Activated naive CD4-positive, alpha-beta T cell (primary cell): ENCODE measurements at places on chromosomes 6 and 20.

DNA sequence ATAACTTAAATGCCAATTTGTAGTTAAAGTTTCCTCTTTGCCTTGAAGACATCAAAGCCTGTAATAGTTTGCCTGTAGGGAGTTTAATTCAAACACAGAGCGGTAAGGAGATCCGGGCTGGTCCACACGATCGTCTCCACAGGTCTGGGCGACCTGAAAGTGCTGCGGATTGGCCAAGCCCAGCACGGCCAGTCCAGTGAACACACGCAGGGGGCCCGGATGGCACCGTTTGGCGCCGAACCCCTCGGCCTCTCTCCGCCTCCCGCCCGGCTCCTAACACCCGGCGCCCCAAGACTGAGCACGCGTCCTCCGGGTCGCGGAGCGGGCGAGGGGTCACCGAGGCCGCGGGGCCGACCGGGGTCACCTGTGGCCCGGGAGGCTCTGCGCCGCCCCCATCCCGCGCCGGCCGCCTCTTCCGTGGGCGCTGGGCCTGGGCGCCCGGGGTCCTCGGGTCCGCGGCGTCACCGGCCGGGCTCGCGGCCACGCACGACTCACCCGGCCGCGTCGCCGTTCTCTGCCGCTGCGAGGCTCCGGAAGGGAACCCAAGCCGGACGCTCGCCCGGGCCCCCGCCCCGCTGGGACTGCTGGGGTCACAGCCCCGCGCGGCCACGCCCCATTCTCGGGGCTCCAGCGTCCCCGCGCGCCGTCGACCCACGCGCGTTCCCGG lies 481 bp downstream of the SERPINB6 start:
- no peak for DNase-seq

DNA sequence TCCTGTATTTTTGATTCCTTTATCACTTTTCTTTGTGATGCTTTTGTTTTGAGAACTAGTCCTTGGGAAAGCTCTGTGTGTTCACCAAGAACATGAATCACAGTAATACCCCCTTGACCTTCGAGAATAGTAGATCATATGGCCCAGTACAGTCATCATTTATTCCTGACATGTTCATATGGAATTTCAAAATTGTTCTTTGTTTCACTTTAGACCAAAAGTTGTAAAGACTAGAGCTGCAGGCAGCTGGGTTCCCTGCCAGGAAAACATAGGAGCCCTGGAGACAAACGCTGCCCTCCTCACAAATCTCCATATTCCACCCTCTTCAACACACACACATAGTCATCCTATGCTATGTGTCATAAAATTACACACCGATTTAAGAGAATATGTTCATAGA lies 621.2 kb upstream of the EYS start:
- no peak for DNase-seq

DNA sequence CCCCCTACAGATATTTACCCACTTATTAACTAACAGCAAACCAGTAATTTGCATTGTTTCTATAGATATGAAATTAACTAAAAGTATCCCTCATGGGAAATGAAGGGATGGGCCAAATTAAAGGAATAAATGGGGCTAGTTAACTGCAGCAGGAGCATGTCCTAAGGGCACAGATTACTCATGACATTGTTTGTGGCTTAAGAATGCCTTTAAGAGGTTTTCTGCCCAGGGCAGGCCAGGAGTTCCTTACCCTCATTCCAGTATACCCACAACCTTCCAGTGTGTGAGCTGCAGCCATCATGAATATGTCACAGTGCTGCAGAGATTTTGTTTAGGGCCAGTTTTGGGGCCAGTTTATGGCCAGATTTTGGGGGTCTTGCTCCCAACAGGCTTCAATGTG lies 1101.9 kb downstream of the PRIM2 start:
- DNase-seq, result no peak

DNA sequence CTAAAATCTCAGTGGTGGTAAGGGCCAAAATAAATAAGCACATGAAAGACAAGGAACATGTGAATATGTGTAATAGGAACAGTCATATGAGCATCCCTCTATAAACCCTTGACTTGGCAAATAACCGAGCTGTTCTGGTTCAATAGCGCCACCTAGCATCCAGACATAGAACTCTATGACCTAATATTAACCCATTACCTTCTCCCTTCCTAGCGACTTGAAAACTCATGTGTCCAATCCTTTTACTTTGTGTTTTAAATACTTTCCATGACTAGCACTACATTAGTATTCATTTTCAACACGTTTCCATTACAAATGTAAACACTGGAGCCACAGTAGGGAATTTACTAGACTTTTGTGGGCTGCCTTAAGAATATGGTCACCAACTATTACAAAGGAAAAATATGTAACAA lies 279.7 kb downstream of the UST start:
- no peak for DNase-seq

GRCh38 chr6:169958510-169958909 lies 207.1 kb downstream of the ERMARD start:
- DNase-seq, result no peak

GRCh38 chr6:137866200-137866913 lies 702 bp upstream of the TNFAIP3 start:
- DNase-seq, result peak; percentile 59

DNA sequence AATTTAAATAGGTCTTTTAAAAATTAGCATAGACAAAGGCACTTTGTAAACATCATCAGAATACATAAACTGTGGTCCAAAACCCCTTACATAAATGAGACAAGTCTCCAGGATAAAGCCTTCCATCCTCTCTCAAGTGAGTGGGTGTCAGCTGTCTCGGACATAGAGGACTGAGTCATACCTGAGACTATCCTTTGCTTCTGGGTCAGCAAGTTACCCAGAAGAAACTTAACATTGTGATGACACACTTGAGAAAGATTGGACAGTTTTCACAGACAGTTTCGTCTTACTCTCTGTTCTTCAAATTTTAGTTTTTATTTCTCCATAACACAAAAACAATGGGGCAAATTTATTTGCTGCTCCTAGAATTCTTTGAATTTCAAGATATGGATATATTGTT lies 838.0 kb downstream of the DHX35 start:
- DNase-seq, result no peak

DNA sequence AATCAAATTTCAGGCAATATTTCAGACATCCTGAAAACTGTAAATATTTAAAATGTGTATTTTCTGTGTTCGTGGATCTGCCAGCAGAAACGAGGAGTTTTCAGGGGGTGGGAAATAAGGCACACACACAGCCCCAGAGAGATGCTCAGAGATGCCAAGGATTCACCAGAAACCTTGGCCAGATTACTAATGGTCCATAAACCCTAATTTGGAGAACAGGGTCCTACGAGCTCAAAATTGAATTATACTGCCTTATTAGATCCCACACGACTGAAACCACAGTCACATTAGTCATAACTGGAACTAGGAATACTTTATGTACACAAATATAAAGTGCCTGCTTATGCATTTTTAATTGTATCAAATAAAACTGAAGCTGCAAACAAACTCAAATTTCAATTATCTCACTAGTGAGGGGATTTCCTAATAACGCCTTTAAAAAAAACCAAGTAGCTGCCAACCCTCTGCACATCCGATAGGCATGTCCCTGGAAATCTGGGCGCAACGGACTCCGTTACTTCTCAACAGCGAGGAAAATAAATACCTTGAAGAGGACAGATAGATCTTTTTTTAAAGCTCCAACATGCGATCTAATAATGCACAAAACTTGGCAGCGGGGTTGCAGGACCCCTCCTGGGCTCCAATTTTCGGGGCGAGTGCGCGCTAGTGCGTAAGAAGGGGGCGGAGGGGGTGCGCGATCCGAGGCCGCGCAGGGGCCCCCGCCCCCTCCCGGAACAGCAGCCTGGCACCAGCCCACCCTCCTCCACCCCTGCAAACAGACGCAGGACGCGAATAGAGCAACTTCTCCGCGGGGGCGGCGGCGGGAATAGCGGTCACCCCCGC lies 897 bp downstream of the CHD6 start:
- DNase-seq, result peak; percentile 29

GRCh38 chr6:135087803-135088202 lies 33.2 kb upstream of the HBS1L start:
- no peak for DNase-seq

GRCh38 chr20:17316316-17317038 lies 89.6 kb downstream of the PCSK2 start:
- no peak for DNase-seq

DNA sequence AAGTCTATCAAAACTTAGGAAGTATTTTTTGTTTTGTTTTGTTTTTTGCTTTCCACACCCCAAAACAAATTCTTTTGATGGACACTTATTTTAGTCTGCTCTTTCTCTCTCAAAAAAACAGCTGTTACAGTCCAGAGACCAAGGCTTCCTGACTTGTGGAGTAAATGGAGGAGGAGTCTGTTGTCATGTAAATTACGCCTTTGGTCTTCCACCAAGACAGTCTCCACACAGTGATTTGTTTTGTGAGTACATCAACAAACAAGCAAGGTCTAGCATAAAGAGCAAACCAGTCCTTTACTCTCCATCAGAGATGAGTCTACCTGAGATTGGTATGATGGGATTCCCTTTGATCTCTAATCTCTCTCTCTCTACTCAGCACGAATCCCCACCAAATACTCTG lies 588.0 kb upstream of the ARID1B start:
- no peak for DNase-seq

DNA sequence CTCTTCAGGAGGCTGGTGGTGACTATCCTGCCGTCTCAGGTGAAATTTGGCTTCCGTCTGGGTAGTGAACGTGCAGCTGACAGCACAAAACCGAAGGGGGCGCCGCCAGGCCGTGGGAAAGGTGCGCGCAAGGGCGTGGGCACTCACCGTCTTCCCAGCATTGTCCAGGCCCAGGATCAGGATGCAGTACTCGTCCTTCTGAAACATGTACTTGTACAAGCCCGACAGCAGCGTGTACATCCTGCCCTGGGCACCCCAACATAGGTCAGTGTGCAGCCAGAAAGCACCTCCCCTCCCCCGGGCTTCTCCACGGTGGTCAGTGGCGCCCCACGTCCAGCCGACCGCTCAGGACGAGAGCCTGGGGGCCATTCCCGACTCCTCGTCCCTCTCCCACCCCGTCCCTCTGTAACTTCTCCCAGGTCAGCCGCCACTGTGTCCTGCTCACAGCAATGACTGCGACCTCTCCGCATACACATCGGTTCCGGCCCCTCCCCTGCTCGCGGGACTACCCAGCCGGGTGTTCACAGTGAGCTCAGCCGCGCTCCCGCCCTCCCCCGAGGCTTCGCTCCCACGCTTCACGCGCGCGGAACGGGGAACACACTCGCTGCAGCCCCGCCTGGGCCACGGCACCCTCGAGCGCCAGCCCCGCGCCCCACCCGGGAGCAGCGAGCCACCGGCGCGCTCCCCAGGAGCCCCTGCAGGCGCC lies 771 bp downstream of the ARFRP1 start:
- DNase-seq, result peak; percentile 43
